Dermis blood vessel endothelial cell (primary cell): ENCODE measurements at places on chromosomes 11 and 22.

GRCh38 chr11:8917157-8917825 is 6.3 kb downstream of the AKIP1 start:
- peak; percentile 63 for DNase-seq

- no peak for DNase-seq
These were observed 77.6 kb upstream of the SESN3 start for GRCh38 chr11:95308512-95309035.

DNA sequence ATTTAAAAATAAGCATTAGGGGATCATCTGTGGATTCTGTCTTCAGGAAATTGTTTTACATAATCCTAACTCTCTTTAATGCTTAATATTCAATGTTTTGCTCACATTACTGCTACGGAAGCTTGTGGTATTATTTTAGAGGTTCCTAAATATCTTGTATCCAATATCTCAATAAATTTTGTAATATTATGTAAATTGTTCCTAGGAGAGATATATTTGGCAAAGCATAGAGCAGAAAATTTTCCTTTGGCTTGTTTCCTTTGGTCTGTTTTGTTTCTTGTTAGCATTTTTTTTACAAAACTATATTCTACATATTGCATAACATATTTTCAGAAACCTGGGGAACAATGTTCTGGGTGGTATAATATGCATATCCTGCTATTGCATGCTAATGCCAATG is 144.8 kb downstream of the GRIA4 start:
- no peak for DNase-seq

DNA sequence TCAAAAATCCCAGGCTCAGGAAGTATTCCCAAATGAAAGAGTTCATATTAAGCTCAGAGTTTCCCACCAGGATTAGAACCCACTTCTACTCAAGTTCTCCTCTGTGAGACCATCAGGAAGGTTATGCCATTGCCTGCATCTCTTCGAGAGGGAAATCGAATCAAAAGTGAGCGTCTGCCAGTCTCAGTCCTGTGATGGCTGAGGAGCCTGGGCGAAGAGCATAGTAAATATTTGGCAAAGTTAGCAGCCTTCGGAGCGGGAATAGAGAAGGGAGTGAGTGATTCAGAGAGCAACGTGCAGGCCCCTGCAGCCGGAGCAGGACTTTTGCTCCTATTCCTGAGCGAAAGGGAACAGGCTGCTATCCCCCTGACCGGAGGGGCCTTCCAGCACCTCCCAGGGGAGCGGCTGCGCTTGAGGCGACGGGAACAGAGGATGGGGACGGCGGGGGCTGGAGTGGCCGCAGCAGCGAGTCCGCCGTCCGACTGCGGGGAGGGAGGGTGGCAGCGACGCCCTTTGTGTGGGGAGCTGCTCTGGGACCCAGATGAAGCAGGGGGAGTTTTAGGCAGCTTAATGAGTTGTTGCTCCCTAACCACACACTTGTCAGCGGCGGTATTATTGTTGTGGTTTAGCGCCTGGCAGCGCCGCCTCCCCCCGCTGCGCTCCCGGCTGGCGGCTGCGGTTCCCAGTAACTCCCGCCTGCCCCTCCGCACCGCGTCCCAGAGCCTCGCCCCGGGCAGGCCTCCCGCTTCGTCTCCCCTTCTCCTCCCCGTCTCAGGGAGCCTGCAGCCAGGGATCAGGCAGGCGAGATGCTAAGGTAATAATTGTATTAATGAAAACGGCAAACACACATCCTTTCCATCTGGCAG is 21.7 kb upstream of the NRGN start:
- peak; percentile 47 for DNase-seq

DNA sequence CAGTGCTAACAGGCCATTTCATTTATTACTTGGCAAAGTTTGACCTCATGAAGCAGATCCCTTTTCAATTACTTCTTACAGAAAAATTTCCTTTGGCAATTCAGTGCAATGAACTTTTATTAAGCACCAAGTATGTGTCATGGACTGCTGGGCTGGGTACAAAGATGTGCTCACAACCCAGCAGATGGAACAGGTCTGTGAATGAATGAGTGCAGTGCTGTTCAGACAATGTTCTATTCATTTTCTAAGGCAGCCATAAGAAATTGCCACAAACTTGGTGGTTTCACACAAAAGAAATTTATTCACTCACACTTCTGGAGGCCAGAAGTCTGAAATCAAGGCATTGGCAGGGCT is 428.5 kb downstream of the SOX6 start:
- no peak for DNase-seq

DNA sequence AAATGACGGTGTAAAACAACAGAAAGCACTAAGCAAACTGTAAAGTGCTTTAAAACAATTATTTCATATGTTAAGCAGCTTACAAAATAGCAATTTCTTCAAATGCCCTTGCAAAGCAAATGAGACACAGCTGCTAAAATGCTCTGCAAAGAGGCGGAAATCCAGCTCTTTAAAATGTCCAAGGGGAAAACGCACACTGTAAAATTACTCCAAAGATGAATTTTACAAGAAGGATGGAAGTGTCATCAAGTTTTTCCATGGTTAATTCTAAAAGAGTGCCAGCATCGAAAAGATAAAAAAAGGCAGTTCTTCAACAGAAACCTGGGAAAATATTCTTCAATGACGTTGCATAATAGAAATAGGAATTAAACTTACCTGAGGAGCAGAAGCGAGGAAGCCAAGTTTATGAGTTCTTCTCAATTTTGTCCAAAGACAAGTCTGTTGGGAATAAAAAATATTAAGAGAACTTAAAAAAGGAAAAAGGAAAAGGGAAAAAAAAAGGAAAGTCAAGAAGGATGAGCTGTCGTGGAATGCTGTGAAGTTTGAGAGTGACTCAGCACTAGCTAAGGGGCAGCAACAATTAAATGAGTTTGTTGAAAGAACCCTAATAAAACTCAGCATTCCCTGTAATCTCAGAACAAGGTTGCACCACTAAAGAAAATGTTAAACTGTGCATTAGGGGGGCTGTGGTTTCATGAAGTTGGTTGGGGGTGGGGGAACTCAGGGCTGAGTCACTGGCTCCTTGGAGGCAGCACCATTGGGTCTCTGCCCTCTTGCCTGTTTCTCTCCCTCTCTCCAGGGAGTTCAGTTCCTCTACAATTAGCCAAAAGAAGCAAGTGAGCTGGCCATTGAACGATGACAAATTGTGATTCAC is 64.2 kb upstream of the BLID start:
- peak; percentile 69 for DNase-seq

DNA sequence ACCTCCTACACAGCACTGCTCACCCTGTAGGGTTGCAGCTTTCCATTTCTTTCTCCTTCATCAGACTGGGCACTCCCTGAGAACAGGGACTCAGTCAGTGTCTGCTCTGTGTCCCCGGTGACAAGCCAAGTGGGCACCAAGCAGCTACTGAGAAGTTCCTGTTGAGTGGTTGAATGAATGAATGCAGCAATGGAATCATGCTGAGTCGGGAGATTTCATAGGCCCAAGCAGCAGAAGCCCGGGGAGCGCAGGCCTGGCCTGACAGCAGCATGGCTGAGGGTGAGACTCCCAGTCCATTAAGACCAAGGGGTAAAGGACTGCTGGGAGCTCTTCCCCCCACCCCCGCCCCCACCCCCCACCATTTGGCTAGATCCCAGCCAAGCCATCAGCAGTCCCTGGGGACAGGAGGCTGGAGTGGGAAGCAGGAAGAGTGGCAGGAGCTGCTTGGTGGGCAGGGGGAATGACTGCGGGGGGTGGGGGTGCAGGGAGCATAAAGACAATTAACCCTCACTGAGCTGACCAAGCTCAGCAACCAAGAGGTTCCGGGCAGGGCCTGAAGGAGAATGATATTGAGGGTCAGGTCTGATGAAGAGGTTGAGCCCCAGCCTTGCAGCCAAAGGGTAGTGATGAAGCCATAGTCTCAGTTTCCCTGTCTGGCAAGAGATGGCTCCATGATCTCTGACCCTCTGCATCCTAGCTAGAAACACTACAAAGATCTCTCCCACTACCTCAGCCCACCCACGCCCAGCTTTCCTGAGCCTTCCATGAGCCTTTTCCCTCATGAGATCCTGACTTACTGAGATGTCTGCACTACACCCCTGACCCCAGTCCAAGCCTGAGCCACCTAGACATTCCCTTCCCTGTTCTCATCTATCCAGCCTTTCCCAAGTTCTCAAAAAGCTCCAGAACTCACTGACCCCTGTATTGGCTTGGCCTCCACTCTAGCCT is 2.8 kb downstream of the PDE2A start:
- no peak for DNase-seq

- no peak for DNase-seq
These were observed 277.1 kb downstream of the TTC28 start for GRCh38 chr22:28402539-28402938.
